ENCODE measurements at places on chromosomes 13 and 19.

DNA sequence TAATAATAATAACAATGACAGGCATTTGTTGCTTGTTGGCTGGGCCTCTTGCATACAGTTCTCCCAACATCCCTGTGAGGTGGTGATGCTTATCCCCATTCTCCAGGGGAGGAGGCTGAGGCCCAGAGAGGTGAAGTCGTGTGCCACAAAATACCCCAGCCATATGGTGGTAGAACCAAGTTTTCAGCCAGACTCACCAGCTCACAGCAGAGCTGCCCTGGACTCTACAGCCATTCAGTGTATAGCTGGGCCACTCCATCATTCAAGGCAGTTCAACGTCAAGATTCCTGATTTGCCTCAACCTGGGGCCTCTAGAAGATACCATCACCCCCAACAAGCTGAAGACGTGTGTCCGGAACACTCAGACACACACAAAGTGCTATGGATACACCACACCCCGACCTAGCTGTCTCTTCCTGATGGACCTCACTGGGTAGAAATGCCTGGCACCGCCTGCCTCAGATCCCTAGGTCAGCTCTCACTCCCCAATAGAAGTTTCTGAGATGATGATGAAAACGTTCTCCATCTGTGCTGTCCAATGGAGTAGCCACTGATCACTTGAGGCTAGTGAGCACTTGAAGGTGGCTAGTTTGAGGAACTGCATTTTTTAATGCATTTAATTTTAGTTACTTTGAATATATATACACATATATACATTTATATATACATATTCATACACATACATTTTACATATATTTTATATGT is 4.3 kb upstream of the CEACAM19 start:
- DNase-seq: no peak

DNA sequence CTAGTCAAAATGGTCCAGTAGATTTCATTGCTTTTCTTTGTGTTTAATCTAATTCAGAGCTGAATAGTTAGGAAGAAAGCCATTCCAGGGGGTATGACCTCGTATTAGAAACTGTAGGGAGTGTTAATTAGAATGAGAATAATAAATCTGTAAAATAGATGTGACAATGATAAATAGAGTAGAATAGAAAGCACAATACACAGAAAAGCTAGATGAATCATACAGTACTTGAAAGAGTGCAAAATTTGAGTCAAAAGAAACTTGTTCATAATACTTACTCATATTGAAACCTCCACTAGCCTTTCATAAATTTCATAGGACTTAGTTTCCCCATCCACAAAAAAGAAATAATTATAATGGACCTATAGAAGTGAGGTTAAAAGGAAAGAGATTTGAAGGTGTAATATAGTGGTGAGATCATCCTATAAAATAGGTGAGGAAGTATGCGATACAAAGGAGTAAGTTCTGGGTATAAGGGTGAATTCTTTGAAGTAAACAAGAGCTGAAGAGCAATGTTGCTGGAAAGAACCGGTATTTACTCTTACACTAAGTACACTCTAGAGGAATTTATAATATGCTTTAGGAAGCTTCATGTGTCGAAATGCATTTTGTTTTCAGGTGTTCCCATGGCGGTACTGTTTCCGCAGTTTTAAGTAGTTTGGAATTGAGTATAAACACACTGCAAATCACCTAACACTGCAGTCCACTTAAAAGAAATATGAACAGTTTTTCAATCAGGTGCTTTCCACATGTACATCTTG is 21.9 kb downstream of the PCDH17 start:
- no peak for DNase-seq

GRCh38 chr19:8323781-8324185 is 2.5 kb downstream of the RPS28 start:
- no peak for DNase-seq

- DNase-seq: no peak
Measured at GRCh38 chr13:49399801-49400472, 43.9 kb downstream of the CAB39L start.

- DNase-seq: no peak
Measured at GRCh38 chr13:81326913-81327312, 986.0 kb upstream of the SPRY2 start.

GRCh38 chr13:111475488-111475887 is 155.0 kb downstream of the TEX29 start:
- no peak for DNase-seq
